ENCODE measurements at places on chromosomes 12 and 14.

GRCh38 chr14:100581228-100582145 lies 5.7 kb downstream of the BEGAIN start:
- DNase-seq = no peak

DNA sequence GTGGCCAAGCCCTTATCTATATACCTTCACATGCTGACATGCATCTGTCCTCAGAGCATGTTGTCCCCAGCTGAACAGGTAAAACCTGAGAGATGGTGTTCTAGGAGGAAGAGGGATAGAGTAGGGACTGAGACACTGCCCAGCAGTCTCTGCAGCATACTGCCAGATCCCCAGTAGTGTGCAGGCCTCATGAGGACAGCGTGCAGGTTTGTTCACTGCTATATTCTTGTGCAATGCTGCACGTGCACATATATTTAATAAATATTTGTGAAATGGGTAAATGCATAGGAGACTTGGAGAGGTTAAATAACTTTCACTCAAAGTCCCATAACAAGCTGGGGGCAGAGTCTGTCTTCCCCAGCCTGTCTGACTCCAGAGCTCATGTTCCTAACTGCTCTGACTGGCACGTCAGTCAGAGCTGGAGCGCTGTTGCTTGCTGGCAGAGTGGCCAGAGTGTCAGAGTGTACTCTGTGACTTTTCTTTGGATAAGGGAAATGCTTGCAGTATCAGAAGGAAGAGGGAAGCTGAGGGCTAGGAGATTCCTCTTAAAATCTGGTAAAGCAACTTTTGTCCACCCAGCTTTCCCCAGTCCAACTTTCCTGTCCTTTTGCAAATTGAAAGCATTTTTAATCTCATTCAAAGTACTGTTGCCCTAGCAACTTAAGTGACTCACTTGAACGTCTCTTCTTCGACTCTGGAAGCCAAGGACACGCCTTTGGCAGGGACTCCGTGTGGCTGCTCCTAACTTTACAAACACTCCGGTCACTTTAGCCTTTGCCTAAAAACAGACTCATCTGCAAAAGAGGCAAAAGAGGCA lies 14.9 kb upstream of the POLR3B start:
- DNase-seq = peak; percentile 60

DNA sequence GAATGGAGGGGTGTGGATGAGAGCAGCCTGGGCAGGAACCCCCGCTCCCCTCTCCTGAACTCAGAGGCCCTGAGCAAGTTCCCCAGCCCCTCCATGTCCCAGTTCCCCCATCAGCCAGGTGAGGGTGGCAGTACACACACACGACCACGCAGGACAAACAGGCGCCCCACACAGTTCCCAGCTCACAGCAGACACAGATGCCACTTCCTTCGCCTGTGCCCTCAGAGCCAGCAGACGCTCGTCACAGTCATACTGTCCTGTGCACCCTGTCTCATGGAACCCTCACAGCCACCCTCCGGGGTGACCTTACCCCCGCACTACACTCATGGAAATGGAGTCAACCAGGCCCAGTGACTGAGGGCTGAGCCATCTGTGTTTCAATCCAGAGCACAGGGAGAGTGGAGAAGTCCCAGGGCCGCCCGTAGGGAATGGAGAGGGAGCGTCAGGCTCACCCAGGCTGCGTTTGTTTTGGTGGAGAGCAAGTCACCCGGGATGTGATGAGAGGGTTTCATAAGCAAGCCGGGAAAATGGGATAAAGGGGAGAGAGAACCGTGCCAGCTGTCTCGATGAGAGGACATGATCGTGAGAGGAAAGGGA lies 47.5 kb upstream of the DYNC1H1 start:
- DNase-seq = no peak

DNA sequence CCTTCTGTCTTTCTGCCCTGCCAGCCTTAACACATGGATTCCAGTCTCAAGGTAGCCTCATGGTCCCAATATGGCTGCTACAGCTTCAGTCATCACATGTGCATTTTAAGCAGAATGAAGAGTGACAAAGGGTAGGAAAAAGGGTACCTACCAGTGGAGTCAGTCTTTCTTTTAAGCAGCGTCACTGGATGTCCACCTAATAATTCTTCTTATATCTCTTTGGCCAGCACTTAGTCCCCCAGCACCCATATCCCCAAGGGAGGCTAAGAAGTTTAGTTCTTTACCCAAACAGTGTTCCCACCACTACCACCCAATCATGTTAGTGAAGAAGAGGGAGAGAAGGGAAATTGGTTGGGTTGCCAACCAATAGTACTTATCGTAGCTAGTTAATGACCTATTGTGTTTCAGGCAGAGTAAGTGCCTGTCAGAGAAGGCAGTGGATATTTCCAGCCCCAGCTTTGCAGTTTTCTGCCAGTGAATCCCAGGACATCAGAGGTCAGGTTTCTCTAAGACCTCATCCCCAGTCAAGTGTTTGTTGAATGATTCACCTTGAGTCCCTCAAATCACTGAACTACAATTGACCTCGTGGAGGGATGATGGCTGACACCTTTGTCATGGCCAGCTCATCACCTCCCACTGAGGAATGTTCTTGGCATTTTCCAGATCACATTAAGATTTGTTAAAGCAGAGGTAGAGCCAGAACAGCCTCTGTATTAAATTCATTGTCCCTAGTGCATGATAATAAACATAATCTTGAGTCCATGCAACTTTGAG lies 250.9 kb upstream of the CRY1 start:
- DNase-seq = peak; percentile 99

DNA sequence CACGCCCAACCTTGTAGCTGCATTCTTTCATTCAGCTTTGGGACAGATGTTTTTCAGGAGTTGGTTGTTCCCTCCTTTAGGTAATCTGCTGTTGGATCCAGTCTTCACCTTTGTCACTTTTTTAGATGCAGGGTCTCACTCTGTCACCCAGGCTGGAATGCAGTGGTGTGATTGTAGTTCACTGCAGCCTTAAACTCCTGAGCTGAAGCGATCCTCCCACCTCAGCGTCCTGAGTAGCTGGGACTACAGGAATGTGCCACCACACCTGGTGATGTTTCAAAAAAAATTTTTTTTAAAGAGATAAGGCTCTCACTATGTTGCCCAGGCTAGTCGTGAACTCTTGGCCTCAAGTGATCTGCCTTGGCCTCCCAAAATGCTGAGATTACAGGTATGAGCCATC lies 164.3 kb downstream of the KTN1 start:
- DNase-seq = no peak

- DNase-seq = peak; percentile 94
These were observed 166.1 kb downstream of the ADCK1 start for GRCh38 chr14:77965919-77966435.

- DNase-seq = peak; percentile 85
These were observed 14.3 kb downstream of the FAM181A start for GRCh38 chr14:93941293-93941910.

DNA sequence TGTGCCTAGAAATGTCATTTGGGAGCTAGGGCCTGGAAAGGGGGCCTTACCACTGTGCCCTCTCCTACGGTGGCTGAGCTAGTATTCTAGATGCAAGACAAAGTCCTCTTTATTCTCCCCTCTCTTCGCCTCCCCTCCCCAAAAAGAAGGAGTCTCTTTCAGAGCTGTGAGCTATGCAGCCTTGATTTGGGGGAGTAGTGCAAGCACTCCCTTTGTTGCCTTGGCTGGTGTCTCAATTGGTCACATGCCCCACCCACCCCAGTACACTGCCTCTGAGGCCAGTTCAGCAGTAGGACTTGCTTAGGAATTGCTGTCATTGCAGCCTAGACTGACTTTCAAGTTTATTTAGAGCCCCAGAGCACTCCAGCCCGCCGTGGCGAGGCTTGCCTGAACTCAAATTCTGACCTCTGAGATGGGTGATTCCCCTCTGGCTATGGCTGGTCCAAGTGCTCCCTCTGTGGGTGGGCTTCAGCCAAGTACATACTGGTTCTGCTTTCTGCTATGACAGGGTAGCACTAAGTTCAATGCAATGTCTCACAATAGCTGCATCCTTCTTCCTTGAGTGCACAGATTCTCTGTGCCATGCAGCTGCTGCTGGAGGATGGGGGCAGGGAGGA lies 37.0 kb upstream of the FBXO33 start:
- no peak for DNase-seq

DNA sequence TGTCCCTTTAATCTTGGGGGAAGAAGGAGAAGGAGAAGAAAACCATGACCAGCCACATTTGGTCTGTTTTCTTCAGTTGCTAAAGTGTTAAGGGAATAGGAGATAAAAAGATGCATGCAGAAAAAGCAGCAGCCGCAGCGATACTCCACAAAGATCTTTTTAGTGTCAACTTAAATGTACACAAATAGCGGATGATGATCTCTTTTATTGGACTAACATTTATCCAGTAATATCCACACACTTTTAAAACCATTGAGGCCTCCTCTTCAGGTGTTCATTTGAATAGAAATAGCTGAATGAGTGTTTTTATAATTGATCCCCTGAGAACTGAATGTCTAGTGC lies 83.5 kb downstream of the PAPOLA start:
- no peak for DNase-seq

DNA sequence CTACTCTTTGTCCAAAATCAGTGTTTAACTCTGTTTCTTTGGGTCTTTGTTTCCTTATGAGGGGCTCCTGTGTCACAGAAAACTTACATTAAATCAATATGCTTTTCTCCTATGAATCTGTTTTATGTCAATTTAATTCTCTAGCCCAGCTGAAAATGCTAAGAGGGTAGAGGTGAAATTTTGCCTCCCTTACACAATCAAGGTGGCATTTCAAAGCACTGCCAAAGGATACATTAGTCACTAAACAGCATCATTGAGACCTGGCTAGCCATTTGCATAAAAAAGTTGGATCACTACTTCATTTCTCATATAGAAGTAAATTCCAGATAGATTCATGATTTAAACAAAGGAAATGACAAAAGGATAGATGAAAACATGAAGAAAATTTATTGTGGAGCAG lies 12.1 kb downstream of the TCL1B start:
- no peak for DNase-seq

GRCh38 chr12:96489392-96490056 lies at the start of gene CFAP54:
Gene CFAP54, plus strand, starts transcription at chr12:96489577. Its CDS starts 33 bp downstream, at chr12:96489610.
- DNase-seq = peak; percentile 95

DNA sequence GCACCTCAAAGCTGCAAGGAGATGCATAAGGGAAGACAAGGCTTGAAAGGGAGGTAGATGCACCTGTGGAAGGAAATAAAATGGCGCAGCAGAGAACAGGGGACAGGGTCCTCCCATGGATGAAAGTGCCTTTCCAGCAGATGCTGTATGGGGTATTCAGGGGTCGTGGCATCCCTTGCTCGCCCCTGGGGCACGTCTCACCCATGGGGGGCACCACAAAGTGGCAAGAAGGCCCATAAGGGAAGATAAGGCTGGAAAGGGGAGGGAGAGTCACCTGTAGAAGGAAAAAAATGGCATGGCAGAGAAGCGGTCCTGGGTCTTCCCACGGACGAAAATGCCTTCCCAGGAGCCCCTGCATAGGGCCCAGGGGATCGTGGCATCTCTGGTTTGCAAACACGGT lies 265.1 kb downstream of the ALG10 start:
- no peak for DNase-seq

DNA sequence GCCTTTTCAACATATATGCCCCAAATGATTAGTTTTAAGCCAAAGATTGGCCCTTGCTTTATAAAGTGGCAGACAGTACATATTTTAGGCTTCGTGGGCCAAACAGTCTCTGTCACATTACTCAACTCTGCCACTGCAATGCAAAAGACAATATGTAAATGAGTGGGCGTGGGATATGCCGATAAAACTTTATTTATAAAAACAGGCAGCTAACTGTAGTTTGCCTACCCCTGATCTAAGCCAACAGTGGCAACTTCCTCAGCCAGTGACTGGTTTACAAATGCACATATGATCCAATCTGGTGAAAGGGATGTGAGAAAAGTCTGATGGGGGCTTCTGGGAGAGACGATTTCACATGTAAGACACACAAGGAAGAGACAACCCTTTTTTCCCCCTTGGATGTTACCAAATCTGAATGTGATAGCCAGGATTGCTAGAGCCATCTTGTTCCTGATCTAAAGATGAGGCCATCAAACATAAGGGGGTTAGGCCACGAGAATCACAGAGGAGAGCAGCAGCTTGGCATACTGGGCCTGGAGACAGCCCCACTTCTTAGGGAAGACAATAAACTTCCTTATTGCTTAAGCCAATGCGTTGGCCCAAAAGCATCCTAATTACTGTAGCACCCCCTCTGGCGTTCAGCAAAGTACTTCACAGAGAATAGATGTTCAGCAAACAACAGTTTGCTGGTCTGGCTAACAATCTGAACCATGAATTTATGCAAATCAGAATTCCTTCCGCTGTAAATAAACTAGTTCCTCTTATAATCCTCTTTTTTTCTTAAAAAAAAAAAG lies 75.2 kb upstream of the TMCC3 start:
- no peak for DNase-seq

GRCh38 chr12:103278329-103278728 lies 217.4 kb downstream of the C12orf42 start:
- DNase-seq = no peak

GRCh38 chr12:2372735-2373134 lies 319.9 kb downstream of the CACNA1C start:
- no peak for DNase-seq

- DNase-seq = peak; percentile 62
These were observed 27.1 kb upstream of the MTERF2 start for GRCh38 chr12:107014055-107014454.

GRCh38 chr12:109937371-109937770 lies 37.3 kb downstream of the TCHP start:
- DNase-seq = peak; percentile 72

DNA sequence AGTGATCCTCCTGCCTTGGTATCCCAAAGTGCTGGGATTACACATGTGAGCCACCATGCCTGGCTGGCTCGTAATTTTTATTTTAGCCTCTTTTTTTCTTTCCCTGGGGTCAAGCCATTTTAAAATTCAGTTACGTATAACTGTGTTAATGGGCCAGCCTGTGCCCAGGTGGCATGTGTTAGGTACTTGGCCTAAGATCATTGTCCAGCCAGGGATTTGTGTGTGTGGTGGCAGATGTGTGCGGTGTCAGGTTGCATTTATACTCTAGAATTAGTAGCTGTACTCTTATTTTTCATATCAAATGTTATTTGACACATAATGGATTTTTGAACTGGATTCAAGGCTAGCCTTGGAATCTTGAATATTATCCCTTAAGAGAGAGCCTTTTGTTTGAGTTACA lies 69.3 kb downstream of the FBXO34 start:
- no peak for DNase-seq

DNA sequence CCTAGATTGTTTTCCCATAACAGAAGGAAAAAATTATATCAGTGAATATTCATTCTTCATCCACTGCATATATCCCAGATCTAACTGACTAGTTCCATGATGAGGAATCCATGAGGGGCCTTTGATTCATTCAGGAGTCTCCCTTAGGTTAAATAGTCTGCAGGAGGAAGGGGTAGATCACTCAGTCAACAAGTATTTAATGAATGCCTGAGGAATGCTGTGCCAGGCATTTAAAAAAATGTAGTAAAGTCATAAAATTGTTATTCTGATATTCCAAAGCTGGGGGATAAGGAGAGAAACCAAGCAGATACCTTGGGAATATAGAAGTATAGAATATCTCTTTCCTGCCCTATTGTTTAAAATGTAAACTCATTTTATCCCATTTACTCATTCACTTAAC lies 216.2 kb upstream of the CAND1 start:
- DNase-seq = peak; percentile 84

DNA sequence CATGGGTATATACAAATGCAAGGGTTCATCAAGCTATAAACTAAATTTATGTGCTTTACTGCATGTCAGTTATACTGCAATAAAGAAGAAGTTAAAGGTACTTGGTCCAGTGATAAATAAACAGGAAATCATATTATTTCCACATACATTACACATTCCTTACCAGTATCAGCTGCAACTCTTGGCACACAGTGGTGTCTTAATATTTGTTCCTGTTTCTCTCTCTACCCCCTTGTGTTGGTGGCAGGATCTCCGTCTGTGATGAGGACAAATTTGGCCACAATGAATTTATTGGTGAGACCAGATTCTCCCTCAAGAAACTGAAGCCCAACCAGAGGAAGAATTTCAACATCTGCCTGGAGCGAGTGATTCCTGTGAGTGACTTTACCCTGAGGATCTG lies 19.2 kb upstream of the OAS1 start:
- DNase-seq = no peak

Data from kidney tubule cell (primary cell).